PC-9 (cell line): ENCODE measurements at places on chromosomes 6 and 20. TPM values are rescaled to one million over a fixed set of nuclear protein-coding genes. Genes with fewer than 3 reads are reported as not detected.

- no peak for DNase-seq
- no peaks in the 10 kb centered on the region for H3K4me1 ChIP-seq
- no peak overlapping the region for H3K4me3 ChIP-seq
- H3K27ac ChIP-seq, result no peak overlapping the region
- no peaks in the 10 kb centered on the region for H3K36me3 ChIP-seq
These were observed 17.1 kb downstream of the WRNIP1 start for GRCh38 chr6:2782356-2782708.

DNA sequence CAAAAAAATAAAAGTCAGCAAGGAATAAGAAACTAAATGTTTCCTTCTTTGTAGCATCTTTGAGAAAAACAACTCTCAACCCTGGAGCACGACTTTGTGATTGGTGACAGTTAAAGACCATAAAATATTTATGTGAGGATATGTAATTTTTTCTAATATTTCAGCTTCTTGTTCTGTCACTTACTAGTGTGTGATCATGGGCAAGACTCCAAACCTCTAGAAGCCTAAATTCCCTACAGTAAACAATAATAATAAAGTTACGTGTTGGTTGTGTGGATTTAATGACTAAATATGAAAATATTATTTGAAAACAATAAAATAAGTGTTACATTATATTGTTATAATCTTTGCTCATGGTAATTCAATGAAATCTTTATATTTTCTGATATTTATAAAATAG, 735.6 kb upstream of the MARCKS start:
- H3K4me1 ChIP-seq, result peaks cover 57% of the 10 kb centered on the region
- peak overlapping the region; percentile 35; the same call in 1 of the 2 replicates for H3K4me3 ChIP-seq
- no peaks in the 10 kb centered on the region for H3K27me3 ChIP-seq
- peaks cover 5% of the 10 kb centered on the region; the same call in 1 of the 2 replicates for H3K36me3 ChIP-seq

- H3K27ac ChIP-seq, result no peak overlapping the region
- DNase-seq, result peak; percentile 18
These were observed 43.0 kb upstream of the TMEM200A start for GRCh38 chr6:130322673-130323268.

Gene TSBP1
- not detected in 2 replicates for total RNA-seq

GRCh38 chr6:142326540-142326939, 24.7 kb downstream of the ADGRG6 start:
- DNase-seq, result no peak
- H3K27ac ChIP-seq, result no peak overlapping the region
- H3K36me3 ChIP-seq, result 0 out of 2 replicates have a peak, but pooled peaks cover 3% of the 10 kb centered on the region
- H3K27me3 ChIP-seq, result no peaks in the 10 kb centered on the region
- H3K4me3 ChIP-seq, result no peak overlapping the region
- peaks cover 44% of the 10 kb centered on the region for H3K4me1 ChIP-seq

Gene MEP1A
- not detected in 2 replicates for total RNA-seq

DNA sequence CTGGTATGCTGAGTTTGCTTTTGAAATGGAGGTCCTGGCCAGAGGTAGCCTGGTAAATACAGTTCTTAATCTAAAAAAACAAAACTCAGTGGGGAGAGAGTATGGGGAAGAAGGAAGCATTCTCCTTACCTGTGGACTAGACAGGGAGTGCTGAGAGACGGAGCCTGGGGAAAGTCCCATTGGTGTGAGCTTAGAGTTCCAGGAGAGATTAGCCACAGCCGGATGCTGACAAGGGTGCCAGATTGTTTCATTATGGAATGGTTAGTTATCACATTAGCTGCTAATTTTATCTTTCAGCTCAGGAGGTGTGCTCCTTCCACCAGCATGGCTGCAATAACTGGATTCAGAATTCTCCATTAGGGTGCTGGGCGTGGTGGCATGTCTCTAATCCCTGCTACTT, 75.9 kb downstream of the RREB1 start:
- no peaks in the 10 kb centered on the region for H3K4me1 ChIP-seq
- no peaks in the 10 kb centered on the region for H3K27me3 ChIP-seq
- no peak overlapping the region for H3K4me3 ChIP-seq
- no peak overlapping the region for H3K27ac ChIP-seq

- H3K4me3 ChIP-seq, result no peak overlapping the region
- 0 out of 2 replicates have a peak, but pooled peaks cover 3% of the 10 kb centered on the region for H3K4me1 ChIP-seq
- H3K27ac ChIP-seq, result no peak overlapping the region
These were observed 115.4 kb downstream of the OPRM1 start for GRCh38 chr6:154154389-154154967.

Gene EBF4
- total RNA-seq, result 4.9 and 5.1 TPM in 2 replicates

- peak overlapping the region; percentile 99 for H3K27ac ChIP-seq
- H3K27me3 ChIP-seq, result no peaks in the 10 kb centered on the region
- H3K4me3 ChIP-seq, result no peak overlapping the region
- DNase-seq, result no peak
These were observed 71.0 kb downstream of the CEBPB start for GRCh38 chr20:50261471-50262212.

DNA sequence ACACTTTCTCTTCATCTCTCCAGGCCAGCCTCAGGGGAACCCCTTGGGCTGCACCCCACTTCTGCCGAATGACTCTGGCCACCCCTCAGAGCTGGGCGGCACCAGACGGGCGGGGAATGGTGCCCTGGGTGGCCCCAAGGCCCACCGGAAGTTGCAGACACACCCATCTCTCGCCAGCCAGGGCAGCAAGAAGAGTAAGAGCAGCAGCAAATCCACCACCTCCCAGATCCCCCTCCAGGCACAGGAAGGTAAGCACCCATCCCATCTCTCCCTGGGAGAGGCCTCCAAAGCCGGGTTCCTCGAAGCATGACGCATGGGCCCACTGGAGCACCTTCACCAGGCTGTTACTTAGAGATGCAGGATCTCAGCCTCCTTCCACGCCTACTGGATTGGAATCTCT, 11.3 kb downstream of the MDFI start:
- H3K4me1 ChIP-seq, result 0 out of 2 replicates have a peak, but pooled peaks cover 8% of the 10 kb centered on the region
- no peak for DNase-seq
- H3K27ac ChIP-seq, result no peak overlapping the region
- no peak overlapping the region for H3K4me3 ChIP-seq
- H3K36me3 ChIP-seq, result no peaks in the 10 kb centered on the region

DNA sequence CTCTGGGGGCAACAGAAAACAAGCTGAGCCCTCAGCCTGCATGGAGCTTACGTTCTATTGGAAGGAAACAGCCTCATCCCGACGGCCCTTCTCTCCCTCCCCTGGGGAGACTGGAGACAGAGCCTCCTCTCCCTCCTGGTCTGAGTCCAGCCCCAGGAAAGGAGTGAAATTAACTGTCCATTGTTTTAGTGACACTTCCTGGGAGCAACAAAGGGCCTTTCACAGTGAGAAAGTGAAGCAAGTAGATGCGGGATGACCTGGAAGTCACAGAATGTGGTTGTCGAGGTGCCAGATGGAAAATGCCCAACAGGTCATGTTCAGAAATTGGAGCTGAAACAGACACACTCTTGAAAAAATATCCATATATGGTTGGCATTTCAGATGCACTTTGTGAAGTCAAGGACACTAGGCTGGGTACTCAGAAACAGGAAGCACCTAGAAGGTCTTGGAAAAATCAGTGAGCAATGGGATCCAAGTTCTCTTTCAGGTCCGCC, 77.8 kb downstream of the TFAP2C start:
- H3K4me1 ChIP-seq, result peaks cover 11% of the 10 kb centered on the region
- no peak overlapping the region for H3K27ac ChIP-seq
- no peaks in the 10 kb centered on the region for H3K27me3 ChIP-seq
- no peaks in the 10 kb centered on the region for H3K36me3 ChIP-seq
- no peak overlapping the region for H3K4me3 ChIP-seq

Gene KLC4
- total RNA-seq, result 46.2 and 46.7 TPM in 2 replicates

Gene HLA-DRB1
- 2.3 and 3.1 TPM in 2 replicates for total RNA-seq

DNA sequence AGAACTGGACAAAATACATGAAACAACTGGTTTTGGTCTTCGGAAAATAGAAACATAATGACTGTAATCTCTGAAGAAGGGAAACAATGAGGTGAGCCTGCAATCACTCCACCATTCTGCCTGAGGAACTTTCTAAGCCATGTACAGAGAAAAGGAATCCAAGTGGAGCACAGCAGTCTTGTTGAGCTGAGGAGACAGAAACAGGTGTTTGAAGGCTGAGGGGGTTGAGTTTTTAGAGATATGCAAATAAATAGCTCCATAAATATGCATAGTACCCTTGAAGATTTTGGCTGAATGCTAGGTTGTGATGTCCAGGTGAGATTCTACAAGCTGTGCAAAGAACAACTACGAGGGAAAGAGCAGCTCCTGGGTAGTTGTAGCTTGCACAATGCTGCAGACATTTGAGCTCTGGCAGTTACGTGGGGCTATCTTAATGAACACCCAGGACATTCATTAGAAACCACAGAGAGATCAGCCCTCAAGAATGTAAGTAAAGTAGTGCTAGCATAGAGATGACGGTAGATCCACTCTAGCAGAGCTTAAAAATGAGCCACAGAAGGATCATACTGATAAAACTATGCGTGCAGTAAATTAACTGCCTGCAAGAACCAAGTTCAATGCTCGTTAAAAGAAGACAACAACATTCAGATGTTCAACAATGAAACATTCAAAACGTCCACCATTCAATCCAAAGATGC, 24.3 kb downstream of the TUBB2B start:
- H3K4me3 ChIP-seq, result no peak overlapping the region
- DNase-seq, result no peak
- no peaks in the 10 kb centered on the region for H3K36me3 ChIP-seq

Gene HSF2
- 12.4 and 15.5 TPM in 2 replicates for total RNA-seq

- no peak overlapping the region for H3K4me3 ChIP-seq
- no peak for DNase-seq
- H3K27ac ChIP-seq, result no peak overlapping the region
- no peaks in the 10 kb centered on the region for H3K36me3 ChIP-seq
These were observed 79.8 kb upstream of the ARID1B start for GRCh38 chr6:156697225-156697830.

GRCh38 chr6:100105919-100106529, 112.0 kb upstream of the MCHR2 start:
- no peak for DNase-seq
- H3K27me3 ChIP-seq, result no peaks in the 10 kb centered on the region
- H3K36me3 ChIP-seq, result no peaks in the 10 kb centered on the region
- H3K4me3 ChIP-seq, result no peak overlapping the region

- H3K27ac ChIP-seq, result no peak overlapping the region
- peaks cover 8% of the 10 kb centered on the region for H3K4me1 ChIP-seq
- no peak overlapping the region for H3K4me3 ChIP-seq
- H3K36me3 ChIP-seq, result peaks cover 21% of the 10 kb centered on the region
- DNase-seq, result no peak
These were observed 26.7 kb downstream of the DIDO1 start for GRCh38 chr20:62899633-62900051.

- no peaks in the 10 kb centered on the region for H3K36me3 ChIP-seq
- no peak overlapping the region for H3K27ac ChIP-seq
- no peak for DNase-seq
- H3K27me3 ChIP-seq, result no peaks in the 10 kb centered on the region
These were observed 85.8 kb downstream of the CDKAL1 start for GRCh38 chr6:20620043-20620442.

- no peak overlapping the region for H3K27ac ChIP-seq
- no peak overlapping the region for H3K4me3 ChIP-seq
- H3K27me3 ChIP-seq, result peaks cover 27% of the 10 kb centered on the region
- DNase-seq, result no peak
- H3K4me1 ChIP-seq, result peaks cover 7% of the 10 kb centered on the region
These were observed 57.9 kb downstream of the KCNB1 start for GRCh38 chr20:49424536-49424935.

Gene CHRNA4
- not detected in 2 replicates for total RNA-seq

Gene CEP162
- 5.8 and 6.0 TPM in 2 replicates for total RNA-seq

Gene HEY2
- 0.15 TPM in 1 of 2 replicates, not detected in the other for total RNA-seq

Gene HSPA12B
- not detected in 2 replicates for total RNA-seq

GRCh38 chr6:30572148-30572547, 906 bp downstream of the ABCF1 start:
- H3K27me3 ChIP-seq, result no peaks in the 10 kb centered on the region
- H3K36me3 ChIP-seq, result peaks cover 18% of the 10 kb centered on the region; the same call in 1 of the 2 replicates

Gene SLA2
- total RNA-seq, result not detected in 2 replicates

DNA sequence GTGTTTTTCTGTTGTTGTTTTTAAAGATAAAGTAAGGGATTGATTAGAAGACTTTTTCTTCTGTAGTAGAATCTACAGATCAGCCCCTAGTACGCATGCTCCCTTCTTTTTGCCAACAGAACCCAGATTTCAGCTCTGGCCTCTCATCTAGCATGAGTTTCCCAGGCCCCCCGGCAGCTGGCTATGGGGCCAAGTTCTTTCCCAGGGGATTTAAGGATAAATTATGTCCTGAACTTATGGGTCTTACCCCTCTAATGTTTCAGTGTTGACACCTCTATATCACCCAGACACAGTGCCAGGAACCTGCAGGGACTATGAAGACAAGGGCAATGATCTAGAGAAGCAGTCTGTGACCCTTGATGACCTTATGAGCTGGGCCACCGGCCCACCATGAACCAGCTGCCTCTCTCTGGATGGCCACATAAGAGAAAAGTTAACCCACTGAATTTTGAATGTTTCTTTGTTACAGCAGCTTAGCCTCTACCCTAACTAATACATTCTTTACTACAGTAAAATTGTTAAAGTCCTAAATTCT, 150.5 kb downstream of the UNC5CL start:
- no peak overlapping the region for H3K27ac ChIP-seq
- no peaks in the 10 kb centered on the region for H3K4me1 ChIP-seq
- no peaks in the 10 kb centered on the region for H3K36me3 ChIP-seq
- H3K27me3 ChIP-seq, result peaks cover 91% of the 10 kb centered on the region

DNA sequence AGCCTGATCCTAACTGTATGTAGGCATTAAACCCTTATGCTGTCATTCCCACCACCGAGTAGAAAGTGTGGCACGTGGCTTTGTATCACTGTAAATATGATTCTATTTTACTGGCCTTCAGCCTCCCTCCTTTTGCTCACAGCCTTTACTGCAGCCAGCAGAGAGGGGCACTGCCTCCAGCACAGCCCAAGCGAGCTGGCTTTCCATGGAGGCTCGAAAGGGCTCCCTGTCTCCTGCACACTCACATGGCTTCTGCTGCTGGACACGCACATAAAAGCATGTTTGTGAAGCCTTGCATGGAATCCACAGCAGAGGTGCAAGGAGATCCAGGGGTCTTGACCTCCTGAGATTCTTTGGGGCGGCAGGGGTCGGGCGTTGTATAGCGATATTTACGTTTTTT, 51.3 kb downstream of the RNASET2 start:
- no peaks in the 10 kb centered on the region for H3K27me3 ChIP-seq
- no peak for DNase-seq
- no peaks in the 10 kb centered on the region for H3K36me3 ChIP-seq

- no peak overlapping the region for H3K4me3 ChIP-seq
- no peak overlapping the region for H3K27ac ChIP-seq
- no peaks in the 10 kb centered on the region for H3K27me3 ChIP-seq
- no peak for DNase-seq
- H3K36me3 ChIP-seq, result no peaks in the 10 kb centered on the region
These were observed 77.8 kb downstream of the TRAM2 start for GRCh38 chr6:52499026-52499425.

- DNase-seq, result no peak
- no peak overlapping the region for H3K4me3 ChIP-seq
- peak overlapping the region; percentile 56 for H3K27ac ChIP-seq
- no peaks in the 10 kb centered on the region for H3K36me3 ChIP-seq
- no peaks in the 10 kb centered on the region for H3K27me3 ChIP-seq
These were observed 32.3 kb downstream of the FOXP4 start for GRCh38 chr6:41578217-41579087.

Gene PCSK2
- not detected in 2 replicates for total RNA-seq
